Aorta (tissue), 5 donors: ENCODE measurements at places on chromosomes 6 and 20.

GRCh38 chr6:166169549-166170421 is 2.1 kb upstream of the TBXT start:
- no peak for DNase-seq

DNA sequence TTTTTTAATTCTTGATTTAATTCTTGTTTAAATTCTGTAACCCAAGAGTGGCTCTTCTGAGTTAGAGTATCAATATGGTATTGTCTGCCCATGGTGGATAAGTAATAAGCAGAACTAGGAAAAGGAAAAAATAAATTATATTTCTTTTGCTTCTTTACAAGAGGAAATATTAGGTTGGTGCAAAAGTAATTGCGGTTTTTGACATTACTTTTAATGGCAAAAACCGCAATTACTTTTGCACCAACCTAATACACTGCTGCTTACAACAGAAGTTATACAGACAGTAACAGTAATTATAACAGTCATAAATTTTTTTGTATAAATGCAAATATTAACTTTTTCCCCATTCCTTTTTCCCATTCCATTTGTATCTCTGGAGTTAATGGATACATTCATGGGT is 65.6 kb downstream of the HS3ST5 start:
- no peak for DNase-seq

DNA sequence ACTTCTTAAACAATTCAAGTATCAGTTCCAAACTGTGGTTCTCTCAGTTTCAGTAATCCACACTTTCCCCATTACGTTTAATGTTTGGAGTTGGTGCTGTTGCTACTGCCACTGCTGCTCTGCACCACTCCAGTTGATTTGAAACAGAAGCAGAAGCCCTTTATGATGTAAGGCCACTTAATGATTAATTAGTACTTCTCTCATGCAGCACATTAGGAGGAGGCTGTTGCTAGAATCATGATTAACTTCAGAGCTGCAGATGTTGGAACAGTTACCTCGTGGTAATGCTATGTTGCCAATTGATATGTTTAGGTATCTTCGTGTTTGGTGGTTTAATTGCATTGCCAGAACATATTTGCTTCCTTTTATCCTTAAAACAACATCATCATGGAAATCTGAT is 986.2 kb upstream of the CITED2 start:
- DNase-seq: no peak

- no peak for DNase-seq
Measured at GRCh38 chr6:64439274-64439673, 803.7 kb downstream of the PHF3 start.

DNA sequence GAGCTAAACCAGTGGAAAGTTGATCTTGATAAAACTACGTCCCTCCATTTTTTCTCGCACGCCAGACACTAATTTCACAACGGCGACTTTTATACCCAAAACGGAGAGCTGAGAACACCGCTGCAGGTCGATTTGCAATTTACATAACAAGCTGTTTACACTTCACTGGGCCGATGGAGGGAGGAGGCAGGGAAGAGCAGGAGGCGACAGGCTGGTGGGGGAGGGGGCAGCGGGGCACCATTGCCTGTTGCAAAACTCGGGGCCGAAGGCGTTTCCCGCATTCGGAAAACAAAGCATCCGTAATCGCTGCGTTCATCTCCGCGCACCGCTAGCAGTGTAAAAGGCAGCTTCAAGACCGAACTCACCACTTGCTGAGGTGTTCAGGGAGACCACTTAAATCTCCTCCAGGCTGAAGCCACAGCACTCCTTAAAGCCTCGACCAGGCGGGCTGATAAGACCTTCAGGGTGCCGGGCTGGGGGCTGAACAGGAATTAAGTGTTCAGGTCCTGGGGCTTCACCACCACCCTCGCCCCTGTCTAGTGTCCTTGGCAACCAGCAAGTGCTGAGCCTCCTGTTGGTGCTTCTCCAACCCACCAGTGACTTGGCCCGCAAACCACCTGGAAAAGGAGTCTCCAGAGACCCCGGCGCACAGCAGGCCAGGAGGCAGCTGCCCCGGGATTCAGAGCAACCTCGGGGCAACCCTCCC is 2.0 kb upstream of the FOXC1 start:
- no peak for DNase-seq

GRCh38 chr6:125340991-125341390 is 39.2 kb upstream of the HDDC2 start:
- no peak for DNase-seq

DNA sequence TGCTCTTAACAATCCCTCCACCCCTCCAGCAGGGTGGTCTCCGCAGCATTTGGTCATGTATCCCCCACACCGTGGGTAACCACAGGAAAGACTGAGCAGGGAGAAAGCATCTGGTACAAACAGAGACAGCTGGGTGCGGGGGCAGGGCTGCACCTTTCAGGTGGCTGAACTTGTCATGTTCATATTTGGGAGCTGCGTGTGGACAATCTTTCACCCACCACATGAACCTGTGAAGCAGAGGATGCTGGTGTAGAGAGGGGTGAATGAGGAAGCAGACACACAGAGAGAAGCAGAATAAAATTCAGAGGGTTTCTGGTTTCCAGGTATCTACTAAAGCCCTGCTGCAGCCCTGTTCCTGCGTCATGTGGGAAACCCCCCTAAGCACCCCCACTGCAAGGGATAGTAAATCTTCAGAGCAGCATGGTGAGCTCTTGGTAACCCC is 8.9 kb downstream of the GFOD1 start:
- DNase-seq: no peak

GRCh38 chr6:14501240-14501639 is 383.7 kb downstream of the CD83 start:
- no peak for DNase-seq

- DNase-seq: no peak
Measured at GRCh38 chr20:59441306-59441705, 140.9 kb downstream of the EDN3 start.

DNA sequence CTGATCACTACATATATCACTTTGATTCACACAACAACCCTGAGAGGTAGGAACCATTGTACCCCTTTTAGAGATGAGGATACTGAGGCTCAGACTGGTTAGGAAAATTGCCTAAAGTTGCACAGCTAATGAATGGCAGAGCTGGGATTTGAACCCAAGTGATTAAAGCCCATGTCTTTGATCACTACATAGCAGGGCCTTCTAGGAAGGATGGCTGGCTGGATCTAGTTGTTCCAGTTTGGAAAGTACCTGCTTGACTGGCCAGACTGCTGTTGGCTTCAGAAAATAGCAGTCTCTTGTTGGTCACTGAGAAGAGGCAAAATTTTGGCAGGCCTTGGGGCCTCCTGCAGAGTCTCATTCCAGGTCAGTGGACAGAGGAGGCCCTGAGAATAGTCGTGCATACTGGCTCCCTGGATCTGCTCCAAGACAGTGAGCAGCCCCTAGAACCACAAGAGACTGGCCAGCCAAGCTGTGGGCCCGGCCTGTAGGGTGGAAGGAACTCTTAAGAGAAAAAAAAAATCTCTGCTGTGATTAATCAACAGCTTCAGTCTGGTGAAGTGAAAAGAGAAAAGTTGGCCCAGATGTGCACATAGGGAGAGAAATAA is 17.5 kb downstream of the PPARD start:
- peak; percentile 51 for DNase-seq

GRCh38 chr6:1580109-1580508 is 29.6 kb upstream of the FOXC1 start:
- no peak for DNase-seq

DNA sequence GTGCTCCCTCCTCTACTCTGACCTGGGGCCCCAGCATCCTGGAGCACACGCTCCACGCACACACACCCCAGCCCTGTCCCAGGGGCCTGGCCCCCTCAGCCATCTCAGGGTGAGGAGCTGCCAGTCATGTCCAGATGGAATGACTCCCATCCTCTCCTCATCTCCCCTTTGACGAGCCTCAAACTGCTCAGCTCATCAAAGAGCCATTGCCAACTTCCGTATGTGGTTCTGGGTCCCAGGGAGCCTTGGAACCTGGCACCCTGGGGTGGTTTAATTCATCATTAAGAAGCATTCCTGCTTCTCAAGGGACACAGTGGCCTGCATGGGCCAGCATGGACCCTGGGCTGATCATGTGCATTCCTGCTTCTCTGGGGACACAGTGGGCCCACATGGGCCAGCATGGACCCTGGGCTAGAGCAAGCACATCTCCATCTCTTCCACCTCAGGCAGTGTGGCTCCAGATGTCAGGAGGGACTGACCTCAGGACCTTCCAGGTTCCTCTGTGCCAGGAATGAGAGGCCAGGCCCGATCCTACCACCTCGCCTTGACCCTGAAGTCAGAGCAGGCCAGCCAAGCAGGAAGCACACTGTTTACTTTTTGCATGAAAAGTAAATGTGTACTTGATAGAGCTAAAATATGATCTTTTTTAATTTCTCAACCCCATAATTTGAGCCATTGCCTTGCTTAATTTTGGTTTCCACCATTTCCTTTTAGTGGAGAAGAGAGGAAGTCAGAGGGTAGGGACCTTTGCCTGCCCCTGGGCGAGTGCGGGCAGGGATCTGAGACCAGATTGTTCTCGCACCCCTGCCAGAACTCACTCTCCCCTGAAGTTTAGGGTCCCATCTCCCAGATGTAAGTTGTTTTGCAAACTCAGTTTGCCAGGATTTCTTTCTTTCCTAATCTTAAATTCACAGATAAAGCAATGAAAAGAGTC is 26.1 kb downstream of the SPATA2 start:
- DNase-seq: peak; percentile 41

DNA sequence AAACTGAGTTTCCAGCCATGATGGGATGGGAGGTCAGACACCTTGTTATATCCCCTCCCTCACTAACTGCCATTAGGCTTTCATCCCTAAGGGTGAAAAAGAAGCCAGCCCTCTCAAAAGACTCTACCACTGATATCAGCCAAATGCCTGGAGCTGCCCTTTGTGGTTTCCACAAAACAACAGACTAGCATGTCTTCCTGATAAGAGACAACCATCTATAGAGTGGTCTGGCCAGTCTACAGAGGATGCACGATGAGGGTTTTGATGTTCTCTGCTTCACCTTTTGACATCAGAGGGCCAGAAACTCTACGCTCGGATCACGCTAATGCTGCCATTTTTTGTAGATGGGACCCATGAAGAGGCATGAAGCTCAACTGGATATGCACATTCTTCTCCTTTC is 61.7 kb upstream of the ARHGAP18 start:
- DNase-seq: no peak

DNA sequence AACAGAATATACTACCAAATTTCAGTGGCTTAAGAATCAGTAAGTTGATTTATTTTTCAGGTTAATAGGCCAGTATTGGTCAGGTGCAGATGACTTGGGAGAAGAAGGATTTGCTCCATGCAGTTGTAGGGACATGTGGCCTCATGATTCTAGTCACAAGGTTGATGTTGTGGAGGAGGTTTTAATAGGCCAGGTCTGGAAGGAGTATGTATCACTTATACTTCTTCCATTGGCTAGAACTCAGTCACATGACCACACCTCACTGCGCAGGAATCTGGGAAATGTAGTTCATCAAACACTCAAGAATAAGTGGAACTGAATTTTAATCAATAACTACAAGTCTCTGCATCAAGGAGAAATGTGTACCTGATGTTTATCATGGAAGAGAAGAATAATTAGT is 281.5 kb upstream of the QKI start:
- no peak for DNase-seq

DNA sequence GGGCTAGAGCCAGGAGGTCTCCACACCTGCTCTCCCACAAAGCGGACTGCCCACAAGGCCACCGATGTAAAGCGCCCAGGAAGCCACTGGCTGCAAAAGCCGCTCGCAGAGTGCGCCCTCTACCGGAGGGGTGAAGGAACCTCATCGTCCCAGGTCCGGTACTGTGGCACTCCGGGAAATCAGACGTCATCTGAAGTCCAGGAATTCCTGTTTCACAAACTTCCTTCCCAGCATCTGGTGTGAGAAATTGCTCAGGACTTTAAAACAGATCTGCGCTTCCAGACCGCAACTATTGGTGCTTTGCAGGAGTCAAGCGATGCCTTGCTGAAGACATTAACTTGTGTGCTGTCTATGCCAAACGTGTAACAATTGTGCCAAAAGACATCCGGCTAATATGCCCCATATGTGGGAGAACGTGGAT is 115.1 kb upstream of the ARID1B start:
- no peak for DNase-seq

- DNase-seq: no peak
Measured at GRCh38 chr6:163501026-163501425, 86.5 kb downstream of the QKI start.

- no peak for DNase-seq
Measured at GRCh38 chr20:45320948-45321595, 13.0 kb upstream of the MATN4 start.

DNA sequence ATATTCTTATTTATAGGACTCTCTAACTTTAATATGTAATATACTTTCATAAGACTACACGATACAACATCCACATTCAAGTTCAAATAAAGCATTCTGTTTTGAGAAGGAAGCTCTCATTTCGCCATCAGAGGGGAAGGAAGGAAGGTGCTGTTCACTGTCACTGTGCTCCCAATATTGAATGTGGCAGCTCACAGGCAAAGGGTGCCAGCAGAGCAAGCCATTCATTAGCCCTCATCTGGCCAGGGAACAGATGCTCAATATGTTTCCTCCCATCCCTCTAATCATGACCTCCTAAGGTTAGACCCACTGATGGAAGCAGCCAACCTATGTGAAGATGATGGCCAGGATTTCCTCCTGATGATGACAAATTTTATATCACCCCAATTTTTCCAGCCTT is 154.4 kb downstream of the DST start:
- no peak for DNase-seq

GRCh38 chr6:61538801-61539200 is 747.2 kb downstream of the KHDRBS2 start:
- no peak for DNase-seq

- DNase-seq: no peak
Measured at GRCh38 chr6:31782126-31782855, 5.2 kb upstream of the VWA7 start.

DNA sequence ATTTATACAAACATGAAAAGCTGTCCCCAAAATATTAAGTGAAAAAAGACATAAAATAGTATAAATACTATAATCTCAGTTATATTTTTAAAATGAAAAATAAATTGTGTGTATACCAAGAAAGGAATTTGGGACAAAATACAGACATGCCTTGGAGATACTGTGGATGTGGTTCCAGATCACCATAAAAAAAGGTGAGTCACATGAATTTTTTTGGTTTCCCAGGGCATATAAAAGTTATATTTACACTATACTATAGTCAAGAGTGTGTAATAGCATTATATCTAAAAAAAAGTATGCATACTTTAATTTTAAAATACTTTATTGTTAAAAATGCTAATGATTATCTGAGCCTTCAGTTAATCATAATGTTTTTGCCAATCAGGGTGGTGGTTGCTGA is 17.4 kb upstream of the SDHAF4 start:
- DNase-seq: no peak
